ENCODE measurements at places on chromosomes 3 and 15.

GRCh38 chr3:159848348-159849118, 140.1 kb upstream of the IL12A start:
- DNase-seq = no peak

GRCh38 chr3:166484470-166484869, 647.2 kb upstream of the BCHE start:
- no peak for DNase-seq

GRCh38 chr3:140863580-140864009, 78.0 kb upstream of the SLC25A36 start:
- DNase-seq = no peak

DNA sequence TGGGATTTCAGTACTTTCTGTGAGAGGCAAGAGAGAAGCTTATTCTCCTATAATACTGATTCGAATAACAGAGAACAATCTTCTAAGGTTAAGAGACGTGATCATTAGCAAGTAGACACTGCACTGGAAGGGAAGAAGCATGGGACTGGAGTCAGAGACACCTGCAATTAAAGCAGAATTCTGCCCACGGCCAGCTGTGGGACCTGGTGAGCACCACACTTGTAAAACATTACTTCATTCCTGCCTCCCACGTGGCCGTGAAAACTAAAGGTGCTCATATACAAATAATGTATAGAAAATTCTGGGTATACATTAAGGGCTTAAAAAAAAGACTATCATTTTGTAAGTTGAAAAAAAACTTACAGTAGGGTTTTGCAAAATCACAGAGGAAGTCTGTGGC, 2.0 kb downstream of the TM2D3 start:
- DNase-seq = no peak

DNA sequence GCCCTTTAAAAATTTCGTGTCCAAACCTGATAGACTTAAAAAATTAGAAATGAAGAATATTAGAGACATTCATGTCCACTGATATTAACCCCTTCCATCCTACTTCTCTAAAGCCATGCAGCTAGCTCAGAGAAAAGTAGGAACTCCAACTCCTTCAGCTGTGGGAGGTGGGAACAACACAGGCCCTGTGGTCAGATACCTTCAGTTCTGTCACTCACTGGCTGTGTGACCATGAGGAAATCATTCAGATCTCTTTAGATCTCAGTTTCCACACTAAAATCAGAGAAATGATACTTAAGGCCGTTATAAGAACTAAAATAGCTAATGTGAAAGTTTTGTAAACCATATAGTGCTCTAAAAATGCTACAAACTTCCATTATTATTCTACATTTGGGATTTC, 209.8 kb downstream of the TNIK start:
- no peak for DNase-seq

DNA sequence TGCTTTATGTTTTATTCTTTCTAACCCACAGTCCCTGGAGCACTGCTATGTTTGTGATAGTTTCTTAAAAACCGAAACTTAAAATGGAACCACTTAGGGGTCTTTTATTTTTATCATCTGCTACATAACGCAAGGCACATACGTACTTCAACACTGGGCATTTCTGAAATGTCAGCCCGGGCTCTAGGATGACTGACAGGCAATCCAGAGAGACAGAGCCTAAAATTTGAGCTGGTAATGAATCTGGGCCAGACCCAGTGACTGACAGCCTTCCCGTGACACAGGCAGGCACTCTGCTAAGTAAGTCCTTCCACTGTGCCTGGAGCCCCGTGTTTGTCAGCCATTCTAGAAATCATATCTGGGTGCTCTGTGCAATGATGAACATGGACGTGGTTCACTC, 84.6 kb downstream of the RYR3 start:
- DNase-seq = no peak

GRCh38 chr3:180036671-180037455, at the start of gene PEX5L:
Gene PEX5L (minus strand): TSS chr3:180036937. CDS start chr3:180036599, 338 bp downstream.
- DNase-seq = no peak

DNA sequence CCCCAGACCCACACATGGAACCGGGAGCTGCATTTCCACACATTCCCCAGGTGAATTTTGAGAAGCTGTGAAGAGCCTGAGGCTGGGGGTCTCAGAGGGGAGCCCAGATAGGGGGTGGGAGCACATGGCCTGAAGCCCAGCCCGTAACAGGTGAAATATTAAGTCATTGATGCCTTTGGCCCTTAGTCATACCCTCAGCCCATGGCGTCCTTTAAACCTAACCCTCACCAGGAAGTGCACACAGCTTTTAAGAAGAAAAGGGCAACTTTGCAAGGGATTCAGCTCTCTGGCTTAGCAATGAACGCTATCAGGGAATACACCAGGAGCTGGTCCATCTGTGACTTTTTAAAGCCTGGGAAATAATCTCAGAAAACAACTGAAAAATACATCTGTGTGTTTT, 40.6 kb downstream of the WNT7A start:
- DNase-seq = no peak

DNA sequence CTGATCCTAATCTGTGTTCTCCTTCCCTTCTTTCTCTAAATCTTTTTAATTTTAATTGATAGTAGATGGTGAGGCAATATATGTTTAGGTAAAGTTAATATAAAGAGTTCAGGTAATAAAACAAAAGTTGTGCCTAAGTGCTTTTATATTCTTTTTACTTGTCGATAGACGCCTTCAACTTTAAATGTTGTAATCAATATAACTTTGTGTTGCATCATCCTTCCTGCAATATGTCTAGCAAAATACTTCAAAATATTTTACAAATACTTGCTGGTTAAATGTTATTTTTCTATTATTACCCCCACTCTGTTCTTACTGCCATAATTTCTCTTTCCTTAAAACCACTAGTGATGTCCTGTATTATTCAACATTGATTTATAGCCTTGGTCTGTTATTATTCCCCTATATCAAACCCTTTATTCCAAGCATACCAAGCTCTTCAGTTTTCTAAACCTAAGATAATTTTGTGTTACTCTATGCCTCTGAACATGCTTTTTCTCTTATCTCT, 92.4 kb downstream of the NAALADL2 start:
- no peak for DNase-seq

DNA sequence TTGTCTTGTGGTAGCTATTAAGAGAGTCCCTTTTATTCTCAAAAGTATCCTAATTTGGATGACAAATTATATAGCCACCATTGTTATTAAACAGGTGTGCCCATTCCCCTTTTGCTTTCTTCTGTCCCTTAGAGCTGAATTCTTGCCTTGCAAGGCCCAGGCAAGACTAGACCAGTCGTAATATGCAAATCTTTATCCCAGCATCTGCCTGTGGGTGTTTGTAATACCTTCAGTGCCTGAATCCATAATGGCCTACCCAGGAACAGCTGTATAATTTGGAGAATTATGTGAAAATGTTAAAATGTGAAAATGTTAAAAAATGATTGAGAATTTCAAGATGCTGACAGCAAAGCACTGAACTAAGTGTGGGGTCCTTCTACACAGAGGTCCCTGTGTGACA, 403.0 kb upstream of the RBMS3 start:
- no peak for DNase-seq

DNA sequence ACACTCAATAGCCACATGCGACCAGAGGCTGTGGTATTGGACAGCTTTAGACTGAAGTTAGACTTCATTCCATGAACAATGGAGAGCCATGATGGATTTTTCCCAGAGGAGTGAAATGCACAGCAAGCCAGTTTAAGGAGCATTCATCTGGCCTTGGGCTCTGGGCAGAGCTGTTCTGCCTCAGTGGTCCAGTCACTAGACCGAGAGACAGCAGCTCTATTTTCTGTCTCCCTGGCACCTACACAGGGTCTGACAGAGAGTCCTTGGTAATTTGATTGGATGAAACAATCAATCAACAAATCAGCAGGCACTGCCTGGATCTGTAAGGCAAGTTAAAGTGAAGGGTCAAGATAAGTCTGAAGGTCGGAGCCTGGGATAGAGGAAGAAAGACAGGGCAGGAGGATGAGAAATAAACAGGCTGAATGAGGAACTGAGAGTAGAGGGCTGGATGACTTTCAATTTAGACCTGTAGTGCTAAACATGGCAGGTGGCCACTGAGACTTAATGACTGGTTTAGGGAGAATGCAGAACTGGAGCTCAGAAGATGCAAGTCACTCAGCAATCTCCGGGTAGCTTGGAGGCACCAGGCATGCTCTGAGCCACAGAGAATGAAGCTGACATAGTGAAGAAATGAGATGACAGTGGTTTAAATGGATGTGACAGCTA, 98.5 kb upstream of the SLC25A36 start:
- DNase-seq = no peak

- DNase-seq = no peak
Observed at GRCh38 chr3:41207355-41207754, 8.1 kb downstream of the CTNNB1 start.
